ENCODE measurements at places on chromosomes 1 and 21.

GRCh38 chr21:27722095-27722494, 755.2 kb upstream of the ADAMTS5 start:
- DNase-seq: no peak

DNA sequence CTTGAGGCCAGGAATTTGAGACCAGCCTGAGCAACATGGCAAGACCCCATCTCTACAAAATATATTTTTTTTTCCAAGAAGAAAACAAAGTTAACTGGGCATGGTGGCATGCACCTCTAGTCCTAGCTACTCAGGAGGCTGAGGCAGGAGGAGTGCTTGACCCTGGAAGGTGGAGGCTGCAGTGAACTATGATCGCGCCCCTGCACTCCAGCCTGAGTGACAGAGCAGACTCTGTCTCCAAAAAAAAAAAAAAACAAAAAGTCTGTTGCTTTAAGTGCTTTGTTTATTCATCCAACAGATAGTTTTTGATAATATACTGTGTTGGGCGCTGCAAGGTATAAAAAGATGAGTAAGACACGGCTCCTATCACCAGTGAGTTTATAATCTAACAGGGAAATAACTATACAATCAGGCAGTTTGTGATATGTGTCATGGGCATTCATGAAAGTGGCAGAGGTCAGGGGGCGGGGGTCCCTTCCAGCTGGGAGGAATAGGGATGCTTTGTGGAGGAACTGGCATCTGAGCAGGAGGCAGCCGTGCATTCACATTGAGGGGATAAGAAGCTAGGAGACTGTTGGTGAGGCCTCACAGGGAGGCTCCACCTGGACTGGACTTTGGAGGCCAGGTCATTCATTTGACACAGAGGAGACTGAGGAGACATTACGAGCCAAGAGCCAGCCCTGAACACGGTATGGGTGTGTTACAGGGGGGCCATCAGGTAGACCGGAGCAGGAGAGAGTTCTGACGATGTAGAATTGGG, 67.3 kb upstream of the ERRFI1 start:
- no peak for DNase-seq

- DNase-seq: no peak
Measured at GRCh38 chr1:202310071-202310725, 31.5 kb downstream of the UBE2T start.

DNA sequence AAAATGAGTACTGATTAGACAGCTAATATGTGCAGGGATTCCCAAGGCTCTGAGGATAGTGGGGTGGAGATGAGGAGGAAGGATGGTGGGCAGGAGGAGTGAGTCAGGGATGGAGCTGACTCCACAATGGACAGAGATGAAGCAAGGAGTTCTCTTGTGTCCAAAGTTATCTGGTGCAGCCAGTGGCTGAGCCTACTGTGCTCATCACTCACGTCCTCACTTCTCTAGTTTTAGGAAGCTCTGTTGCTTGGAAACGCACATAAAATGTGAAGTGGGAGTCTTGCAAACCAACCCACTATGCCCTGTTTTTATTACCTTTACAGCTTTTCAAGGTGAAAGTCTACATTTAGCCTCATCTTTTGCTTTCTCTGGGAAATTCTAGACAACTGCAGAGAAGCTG, 36.5 kb upstream of the SAMD13 start:
- DNase-seq: no peak

- no peak for DNase-seq
Measured at GRCh38 chr1:218891577-218891976, 282.1 kb upstream of the LYPLAL1 start.

- peak; percentile 23 for DNase-seq
Measured at GRCh38 chr1:201539561-201540431, 869 bp downstream of the NAV1 start.

- DNase-seq: no peak
Measured at GRCh38 chr1:7478809-7479499, 292.1 kb upstream of the VAMP3 start.

- peak; percentile 46 for DNase-seq
Measured at GRCh38 chr1:202144402-202145067, at the start of gene ARL8A. ARL8A (minus strand) TSS chr1:202144737; CDS start chr1:202144572, 165 bp downstream.

DNA sequence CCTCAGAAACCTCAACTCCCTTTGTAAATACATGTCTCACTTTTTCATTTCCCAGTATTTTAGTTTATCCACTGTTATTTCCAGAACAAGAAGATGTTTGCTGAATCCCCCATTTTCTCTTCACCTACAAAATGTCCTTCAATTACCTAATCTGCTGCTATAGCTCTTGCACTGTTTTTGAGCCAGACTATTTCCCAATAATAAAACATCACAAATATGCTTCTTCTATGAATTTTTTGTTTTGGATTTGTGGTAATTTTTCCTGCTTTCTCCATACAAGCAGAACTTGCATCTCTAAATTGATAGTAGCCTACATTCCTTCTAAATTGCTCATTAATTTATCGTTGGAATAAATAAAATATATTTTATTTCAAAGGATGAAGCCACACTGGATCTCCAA, 199.6 kb upstream of the C1orf87 start:
- DNase-seq: no peak

DNA sequence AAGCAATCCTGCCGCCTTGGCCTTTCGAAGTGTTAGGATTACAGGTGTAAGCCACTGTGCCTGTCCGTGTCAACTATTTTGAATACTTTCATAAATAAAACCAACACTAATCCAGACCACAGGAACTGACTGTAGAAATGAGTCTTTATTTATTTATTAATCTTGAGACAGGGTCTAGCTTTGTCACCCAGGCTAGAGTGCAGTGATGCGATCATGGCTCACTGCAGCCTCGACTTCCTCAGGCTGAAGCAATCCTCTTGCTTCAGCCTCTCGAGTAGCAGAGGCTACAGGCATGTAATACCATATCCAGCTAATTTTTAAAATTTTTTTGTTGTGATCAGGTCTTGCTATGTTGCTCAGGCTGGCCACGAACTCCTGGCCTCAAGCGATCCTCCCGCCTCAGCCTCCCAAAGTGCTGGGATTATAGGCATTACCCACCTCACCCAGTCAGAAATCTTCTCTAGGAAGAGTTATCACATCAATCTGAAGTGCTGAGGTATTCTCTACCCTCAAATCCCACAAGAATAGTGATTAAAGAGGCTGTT, 21.7 kb upstream of the CPLANE2 start:
- DNase-seq: no peak

GRCh38 chr21:29238967-29239290, 59.8 kb upstream of the BACH1 start:
- DNase-seq: peak; percentile 84

- DNase-seq: no peak
Measured at GRCh38 chr21:39142972-39143371, 40.3 kb downstream of the PSMG1 start.

DNA sequence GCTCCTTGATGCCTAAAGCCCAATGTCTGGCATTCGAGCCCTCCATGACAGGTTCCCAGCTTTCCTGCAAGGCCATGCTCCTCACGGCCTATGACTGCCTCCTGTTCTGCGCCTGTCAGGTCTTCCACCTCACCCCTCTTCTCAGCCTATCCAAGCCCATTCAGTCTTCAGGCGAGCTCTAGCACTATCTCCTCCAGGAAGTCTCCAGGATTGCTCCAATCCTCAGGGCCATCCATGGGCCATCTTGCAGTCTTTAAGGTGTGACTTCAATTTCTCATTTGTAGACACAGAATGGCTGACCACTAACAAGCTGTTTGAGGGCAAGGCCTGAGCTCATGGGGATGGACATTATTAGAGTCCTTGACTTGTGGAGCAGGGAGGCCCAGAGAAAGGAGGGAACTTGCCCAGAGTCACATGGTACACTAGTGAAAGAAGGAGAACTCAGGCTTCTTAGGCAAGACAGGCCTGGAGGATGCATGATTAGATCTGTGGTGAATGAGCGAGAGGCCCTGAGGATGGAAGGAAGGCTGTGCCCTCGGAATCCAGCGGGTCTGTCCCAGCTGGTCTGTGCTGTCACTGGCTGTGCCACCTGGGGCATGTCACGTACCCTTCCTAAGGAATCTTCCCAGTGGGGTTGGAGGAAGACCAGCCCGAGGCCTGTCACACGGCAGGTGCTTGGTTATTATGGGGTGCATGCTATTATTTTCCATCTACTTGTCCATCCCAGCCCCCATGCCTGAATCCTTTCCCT, 1.2 kb upstream of the ACOT11 start:
- DNase-seq: peak; percentile 74

DNA sequence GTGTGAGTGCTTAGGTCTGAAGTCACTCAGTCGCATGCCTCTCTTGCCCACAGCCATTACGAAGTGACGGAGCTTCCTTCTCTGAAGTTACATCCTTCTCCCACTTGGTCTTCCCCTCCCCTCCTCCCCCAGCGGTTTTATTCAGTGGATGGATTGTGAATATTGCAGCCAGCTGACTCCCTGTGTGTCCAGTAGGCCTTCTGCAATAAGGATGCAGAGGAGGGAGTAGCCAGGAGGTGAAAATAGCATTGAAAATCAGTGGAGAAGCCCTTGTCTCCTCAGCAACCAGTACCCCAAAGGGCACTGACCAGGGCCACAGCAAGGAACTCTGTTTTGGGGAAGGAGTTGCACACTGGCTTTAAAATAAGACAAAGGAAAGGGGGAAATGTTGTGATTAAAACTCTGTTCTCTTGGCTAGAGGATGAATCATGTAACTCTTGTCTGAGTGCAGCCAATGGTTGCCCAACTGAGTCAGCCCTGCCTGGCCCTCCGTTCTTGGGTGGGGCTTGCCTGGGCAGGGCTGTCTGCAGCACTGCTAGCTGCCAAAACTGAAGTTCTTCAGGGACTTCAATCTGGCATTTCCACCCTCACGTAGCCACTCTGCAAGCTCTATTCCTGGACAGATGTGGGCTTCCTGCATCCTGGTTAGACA, 4.3 kb downstream of the S100A10 start:
- peak; percentile 71 for DNase-seq

DNA sequence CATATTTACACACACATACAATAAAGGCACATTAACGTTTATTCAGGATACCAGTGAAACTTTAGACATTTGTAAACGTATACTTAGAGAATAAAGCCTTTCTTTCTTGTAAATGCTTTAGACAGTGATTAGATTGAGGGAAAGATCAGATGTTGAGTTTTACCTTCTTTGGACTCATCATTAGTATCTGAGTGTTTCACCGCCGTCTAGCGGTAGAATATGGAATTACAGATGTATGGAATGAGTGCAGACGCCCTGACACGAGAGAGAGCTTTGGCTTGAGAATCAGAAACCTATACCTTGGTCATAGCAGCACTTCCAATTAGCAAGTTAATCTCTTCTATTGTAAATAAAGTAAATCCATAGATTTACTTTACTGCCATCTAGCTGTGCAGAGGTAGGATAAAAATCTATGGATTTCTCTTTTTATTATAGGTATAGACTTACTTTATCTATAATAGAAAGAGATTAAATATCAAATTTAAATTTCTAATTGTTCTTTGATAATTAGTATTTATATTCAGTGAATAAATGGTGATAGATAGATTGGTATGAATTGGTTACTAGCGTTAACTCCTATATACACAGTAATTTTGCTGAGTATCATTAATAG, 12.6 kb downstream of the FLG2 start:
- peak; percentile 74 for DNase-seq

- no peak for DNase-seq
Measured at GRCh38 chr1:168696125-168696760, 32.8 kb downstream of the DPT start.

GRCh38 chr1:92599184-92599583, 112.5 kb upstream of the GFI1 start:
- peak; percentile 43 for DNase-seq

- DNase-seq: no peak
Measured at GRCh38 chr21:45572783-45573451, 30.7 kb upstream of the SLC19A1 start.

GRCh38 chr1:231000639-231001038, 21.7 kb downstream of the ARV1 start:
- no peak for DNase-seq

GRCh38 chr1:11650331-11650991, 3.8 kb downstream of the FBXO2 start:
- DNase-seq: peak; percentile 68

DNA sequence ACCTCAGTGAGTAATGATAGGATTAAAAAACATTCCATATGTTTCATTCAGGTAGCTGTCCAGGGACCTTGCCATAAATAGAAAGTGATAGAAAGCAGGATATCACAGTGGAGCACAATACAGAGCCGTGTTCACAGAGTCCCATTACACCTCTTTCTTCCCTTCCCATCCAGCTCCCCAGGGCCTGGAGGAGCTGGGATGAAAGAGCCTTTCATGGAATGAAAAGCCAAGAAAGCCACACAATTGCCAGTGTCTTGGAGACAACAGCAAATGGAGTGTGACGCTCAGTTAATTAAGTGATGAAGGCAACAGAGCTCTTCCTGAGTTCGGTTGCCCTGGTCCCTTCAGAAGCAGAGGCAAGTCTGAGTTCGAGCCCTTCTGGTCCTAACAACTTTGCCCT, 387.3 kb upstream of the PLXNA2 start:
- DNase-seq: no peak

GRCh38 chr1:58997637-58998036, 213.8 kb upstream of the JUN start:
- no peak for DNase-seq

DNA sequence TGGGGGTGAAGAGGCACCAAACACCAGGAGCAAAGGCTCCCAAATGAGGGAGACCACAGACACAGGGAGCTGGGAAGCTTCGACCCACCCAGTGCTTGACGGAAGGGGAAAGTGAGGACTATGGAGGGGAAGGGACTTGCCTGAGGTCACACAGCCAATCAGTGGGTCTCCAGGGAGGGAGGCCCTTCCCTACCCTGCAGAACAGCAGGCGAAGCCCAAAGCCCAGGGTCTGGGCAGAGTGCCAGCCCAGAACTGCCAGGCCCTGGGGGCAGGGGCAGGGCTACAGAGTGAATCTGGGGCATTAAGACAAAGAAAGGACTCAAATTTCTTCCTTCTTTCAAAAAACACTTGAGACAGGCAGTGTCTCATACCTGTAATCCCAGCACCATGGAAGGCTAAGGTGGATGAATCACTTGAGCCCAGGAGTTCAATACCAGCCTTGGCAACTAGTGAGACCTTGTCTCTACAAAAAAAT, 45.5 kb upstream of the ECE1 start:
- peak; percentile 79 for DNase-seq

GRCh38 chr1:3693321-3693720, 41.0 kb downstream of the TP73 start:
- no peak for DNase-seq

DNA sequence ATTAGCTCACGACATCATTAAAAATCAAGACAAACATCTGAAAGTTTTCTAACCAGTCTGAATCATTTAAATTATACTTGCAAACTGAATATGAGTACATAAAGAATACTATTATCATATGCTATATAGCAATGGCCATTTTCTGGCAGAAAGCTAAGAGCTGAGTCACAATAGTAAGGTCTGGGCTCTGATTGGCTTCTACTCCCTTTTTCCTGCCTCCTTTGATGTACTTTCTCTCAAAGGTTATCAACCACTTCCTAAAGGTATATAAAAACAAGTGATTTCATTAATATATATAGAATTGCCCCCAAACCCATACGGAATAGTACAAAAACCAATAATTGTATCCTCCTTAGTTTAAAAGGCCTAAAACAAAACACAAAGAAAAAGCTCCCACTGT, 7.0 kb downstream of the KCNA3 start:
- no peak for DNase-seq

GRCh38 chr1:24476571-24476970, 26.1 kb upstream of the RCAN3 start:
- DNase-seq: no peak
